T47D (cell line): ENCODE measurements at places on chromosomes 3 and 15.
A peak's percentile ranks its signal among the peaks of the same experiment; 100 is the strongest.

- no peak for DNase-seq
These were observed 210.5 kb downstream of the DTWD1 start for GRCh38 chr15:49831206-49831965.

- no peak for DNase-seq
These were observed 292.9 kb downstream of the TLE3 start for GRCh38 chr15:69804786-69805185.

DNA sequence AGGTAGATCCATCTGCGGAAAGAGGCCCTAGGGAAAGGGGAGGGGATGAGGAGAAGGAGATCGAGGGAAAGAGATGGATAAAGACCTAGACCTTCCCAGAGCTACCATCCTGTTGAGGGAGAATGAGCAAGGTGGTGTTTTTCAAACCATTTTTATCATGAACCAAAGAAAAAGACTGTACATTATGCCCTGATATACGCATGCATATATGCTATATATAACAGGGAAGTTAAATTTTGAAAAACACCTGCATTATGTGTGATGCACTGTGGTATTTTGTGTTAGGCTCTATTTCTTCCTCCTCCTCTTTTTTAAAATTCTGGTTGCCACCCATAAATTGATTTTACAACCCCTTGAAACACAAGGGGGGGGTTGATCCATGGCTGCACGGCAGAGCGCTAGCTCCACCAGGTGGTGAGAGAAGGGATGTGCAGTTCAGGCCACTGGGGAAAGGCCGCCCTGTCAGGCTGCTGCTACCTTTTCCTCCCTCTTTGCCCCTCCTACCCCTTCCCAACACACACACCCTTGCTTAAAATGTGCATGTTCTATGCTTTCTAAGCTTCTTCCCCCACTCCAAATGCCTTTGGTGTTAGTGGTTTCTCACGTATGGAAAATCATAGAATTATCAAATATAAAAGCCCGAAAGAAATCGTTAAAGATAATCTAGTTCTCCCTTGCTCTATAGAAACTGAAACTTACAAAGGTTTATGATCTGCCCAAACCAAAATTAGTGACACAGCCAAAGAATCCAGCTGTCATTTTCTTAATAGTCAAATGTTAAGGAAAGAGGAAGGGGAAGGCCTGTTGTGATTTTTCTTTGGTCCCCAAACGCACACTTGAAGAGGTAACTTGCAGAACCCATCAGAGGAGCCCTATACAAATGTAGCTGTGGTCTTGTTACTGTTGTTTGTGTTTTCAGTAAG, 262.0 kb upstream of the UMPS start:
- peak; percentile 41 for DNase-seq

DNA sequence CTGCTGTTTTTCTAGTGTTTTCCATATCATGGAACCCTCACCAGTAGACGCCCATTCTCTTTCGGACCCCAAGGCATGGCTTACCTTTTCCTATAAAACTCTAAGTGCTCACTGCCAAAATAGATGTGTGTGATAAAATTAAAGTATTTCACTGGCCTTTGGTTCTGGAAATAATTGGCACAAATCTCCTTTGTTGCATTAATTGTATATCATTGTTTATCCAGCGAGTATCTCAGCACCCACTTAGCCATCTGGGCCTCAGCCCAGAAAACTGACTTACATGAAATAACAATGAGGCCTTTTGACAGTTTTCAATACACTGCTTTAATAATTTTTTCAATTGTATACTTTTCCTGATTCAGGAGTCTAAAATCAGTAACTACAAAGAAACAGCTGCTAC, 105.1 kb downstream of the MECOM start:
- no peak for DNase-seq

- DNase-seq = no peak
These were observed 866.3 kb upstream of the GBE1 start for GRCh38 chr3:82627733-82628132.

DNA sequence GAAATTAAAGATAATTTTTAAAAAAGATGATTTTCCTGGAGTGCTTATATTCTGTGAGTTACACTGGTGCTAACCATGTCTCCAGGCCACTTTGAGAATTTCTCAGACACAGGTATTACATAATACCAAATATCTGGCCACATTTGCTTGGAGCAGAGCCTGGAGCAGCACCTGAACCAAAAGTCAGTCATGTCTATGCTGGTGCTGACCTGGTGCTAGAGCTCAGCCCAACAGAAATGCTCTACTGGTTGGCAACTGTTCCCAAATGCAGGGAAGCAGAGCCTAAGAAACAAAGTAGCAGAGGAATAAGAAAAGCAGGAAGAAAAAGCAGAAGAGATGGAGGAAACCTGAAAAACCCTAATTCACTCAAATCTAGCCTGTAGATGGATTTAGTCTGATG, 135.7 kb upstream of the SLC7A14 start:
- DNase-seq = no peak

DNA sequence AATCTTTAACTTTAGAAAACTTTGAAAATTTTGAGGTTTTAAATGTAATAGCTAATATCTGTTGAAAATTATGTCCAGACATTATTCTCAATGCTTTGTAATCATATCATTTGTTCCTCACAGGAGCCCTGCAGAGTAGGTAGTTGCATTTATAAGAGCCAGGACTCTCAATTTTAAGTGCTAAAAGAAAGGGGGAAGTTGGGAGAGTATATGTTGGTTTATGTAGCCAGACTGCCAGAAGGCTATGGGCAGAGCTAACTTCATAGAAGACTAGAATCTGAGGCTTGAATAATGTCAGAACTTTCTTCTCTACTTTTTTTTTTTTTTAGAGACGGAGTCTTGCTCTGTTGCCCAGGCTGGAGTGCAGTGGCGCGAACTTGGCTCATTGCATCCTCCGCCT, 9.1 kb downstream of the VPS8 start:
- DNase-seq = no peak

- DNase-seq = no peak
These were observed 220.1 kb upstream of the CDIN1 start for GRCh38 chr15:36359286-36359685.

GRCh38 chr3:24756101-24756888, 261.6 kb upstream of the THRB start:
- DNase-seq = no peak

GRCh38 chr3:156390846-156391245, 164.1 kb downstream of the SSR3 start:
- no peak for DNase-seq

- DNase-seq = no peak
These were observed 14.7 kb downstream of the MCTP2 start for GRCh38 chr15:94246016-94246415.

DNA sequence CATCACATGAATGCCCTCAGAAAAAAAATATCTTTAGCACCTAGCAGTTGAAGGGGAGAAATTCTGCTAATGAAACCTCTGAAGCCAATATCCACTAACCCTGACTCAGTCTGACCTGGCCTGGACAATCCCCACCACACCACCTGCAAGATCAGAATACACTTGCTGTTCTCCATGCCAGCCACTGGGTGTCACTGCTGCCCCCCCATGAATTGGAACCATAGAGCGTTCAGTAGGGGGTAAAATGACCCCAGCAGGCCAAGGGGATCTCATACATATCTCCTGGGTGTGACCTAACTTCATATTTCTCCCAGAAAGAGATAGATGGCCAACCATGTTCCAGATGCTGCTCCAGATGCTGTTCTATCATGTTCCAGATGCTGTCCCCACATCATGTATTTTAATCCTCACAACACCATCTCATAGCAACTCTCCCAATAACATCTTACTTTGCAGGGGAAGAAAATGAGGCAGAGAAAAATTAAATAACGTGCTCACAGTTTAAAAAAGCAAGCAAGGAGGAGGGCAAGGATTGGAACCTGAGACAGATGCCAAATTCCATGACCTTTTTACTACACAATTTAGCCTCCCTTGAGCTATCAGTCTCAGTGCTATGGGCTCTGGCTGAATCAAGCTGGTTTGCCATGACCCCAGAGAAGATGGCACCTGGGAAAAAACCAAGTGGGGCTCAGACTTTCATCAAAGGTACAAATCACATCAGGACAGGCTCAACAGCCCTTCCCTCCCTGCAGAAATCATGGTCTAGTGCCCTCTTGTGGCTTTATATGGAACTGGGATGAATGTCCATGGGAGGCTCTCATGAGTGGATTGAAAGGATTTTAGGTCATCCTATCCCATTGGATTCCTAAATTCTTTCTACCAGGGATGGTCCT, 12.4 kb downstream of the NTRK3 start:
- peak; percentile 56 for DNase-seq

GRCh38 chr3:197545571-197545970, 10.2 kb downstream of the BDH1 start:
- DNase-seq = no peak

DNA sequence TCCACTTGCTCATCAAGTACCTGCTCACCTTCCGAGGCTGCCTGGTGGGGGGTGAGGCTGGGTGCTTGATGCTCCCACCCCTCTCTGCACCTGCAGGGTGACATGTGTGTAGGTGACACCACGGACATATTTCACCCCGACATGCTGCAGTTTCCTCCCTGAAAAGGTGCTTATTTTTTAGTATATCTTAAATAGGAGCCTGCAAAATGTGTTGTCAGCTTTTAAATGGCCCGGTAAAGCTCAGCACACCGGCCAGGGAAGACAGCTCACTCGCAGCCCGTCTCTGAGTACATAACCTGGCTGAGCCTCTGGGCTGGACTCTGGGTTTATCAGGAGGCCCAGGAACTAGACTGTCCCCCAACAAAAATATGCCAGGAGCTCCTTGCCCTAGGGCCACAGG, 89.3 kb upstream of the LINGO1 start:
- no peak for DNase-seq

DNA sequence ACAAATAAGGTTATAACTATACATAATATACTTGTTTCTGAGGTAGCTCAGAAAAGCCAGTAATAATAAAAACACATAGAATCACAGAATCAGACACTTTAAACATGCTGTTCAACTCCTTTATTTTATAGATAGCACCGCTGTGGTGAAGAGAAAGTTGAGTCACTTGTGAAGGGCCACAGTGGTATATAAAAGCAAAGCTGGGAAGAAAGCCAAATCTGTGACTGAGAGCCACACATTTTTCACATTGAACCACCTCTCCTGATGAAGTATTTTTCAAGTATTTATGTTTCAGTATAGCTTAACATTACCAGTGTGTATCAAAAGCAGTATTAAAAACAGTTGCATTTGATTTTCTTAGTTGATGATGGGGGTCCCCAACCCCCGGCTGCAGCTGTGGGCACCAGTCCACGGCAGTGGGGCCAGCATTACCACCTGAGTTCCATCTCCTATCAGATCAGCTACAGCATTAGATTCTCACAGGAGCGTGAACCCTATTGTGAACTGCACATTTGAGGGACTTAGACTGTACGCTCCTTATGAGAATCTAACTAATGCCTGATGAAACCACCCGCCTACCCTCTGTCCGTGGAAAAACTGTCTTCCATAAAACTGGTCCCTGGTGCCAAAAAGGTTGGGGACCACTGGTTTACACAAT, 46.2 kb downstream of the TBL1XR1 start:
- no peak for DNase-seq

- DNase-seq = no peak
These were observed 429.5 kb downstream of the OCA2 start for GRCh38 chr15:27669641-27670040.

GRCh38 chr3:149186219-149186618, 35.4 kb downstream of the CP start:
- no peak for DNase-seq

GRCh38 chr15:91921843-91922198, 68.3 kb downstream of the SLCO3A1 start:
- DNase-seq = no peak

DNA sequence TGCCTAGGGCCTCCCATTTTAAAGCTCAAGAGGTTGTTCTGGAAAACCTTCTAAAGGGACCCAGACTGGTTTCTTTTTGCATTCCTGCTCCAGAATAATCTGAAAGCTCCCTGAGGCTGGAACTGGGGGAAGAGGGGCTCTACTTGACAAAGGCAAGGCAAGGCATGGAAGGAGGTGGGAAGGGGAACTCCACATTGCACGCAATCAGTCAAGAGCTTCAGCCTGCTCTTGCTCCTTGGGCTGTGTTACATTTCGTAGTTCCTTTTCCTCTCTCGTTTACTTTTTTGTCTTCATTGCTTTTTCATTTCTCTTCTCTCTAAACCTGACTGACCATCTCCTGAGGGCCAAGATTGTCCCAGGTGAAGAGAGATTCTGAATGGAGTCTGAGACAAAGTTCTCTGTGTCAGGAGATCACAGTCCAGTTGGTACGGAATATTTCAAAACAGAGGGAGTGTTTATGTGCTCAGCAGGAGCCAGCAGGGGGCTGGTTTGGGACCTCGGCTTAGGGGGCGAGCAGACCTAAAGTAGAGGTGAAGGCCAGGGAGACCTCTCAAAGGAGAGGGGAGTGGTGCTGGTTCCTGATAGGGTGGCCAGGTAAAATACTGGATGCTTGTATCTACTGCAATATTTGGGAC, 6.0 kb upstream of the KCTD6 start:
- DNase-seq = no peak

- DNase-seq = no peak
These were observed 53.5 kb downstream of the TBC1D2B start for GRCh38 chr15:78023865-78024518.

- no peak for DNase-seq
These were observed 473.9 kb upstream of the PPP2R3A start for GRCh38 chr3:135491491-135492205.

GRCh38 chr3:162489853-162490252, 993.2 kb downstream of the OTOL1 start:
- DNase-seq = peak; percentile 5

- no peak for DNase-seq
These were observed 38.4 kb upstream of the TUSC7 start for GRCh38 chr3:116671151-116671550.

DNA sequence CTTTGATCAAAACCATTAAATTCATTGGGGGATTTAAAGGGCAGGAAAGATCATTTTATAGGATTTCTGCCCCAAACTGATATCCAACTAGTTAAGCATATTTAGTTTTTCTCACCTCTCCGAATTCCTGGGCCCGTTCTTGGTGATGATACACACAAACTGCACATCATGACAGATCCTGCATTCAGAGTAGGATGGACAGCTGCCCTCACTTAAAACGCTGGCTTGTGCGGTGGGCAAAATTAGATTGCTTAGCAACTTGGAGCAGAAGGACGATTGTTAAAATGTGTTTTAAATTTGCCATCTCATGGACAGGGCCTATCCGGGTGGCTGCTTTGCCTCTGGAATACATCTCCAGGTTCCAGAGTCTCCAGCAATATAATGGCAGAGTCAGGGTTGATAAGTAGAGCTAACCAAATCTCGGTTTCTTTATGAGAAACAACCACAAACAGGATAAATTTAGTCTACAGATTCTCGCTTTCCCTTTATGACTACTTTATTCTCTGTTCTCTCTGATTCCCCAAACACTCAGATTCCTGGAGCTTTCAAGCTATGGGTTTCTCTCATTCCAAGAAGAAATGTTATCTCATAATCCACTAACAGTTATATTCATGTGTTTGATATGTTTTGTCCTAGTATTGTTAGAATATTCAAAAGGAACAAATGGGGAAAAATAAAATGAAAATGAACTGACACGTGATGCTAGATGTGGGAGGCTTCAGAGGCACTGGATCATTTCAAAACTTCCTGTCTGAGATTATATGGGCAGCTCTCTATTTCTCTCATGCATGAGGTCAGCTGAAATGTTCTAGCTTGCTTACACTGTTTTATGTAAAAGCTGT, 1014.1 kb upstream of the SEMA6D start:
- DNase-seq = no peak

GRCh38 chr3:11558918-11559815, 84.5 kb downstream of the VGLL4 start:
- DNase-seq = no peak
